ENCODE measurements at places on chromosomes 3 and 15. TPM values are rescaled to one million over a fixed set of nuclear protein-coding genes. Genes with fewer than 3 reads are reported as not detected.

The CISH gene
- 0.78 TPM for total RNA-seq

The ADAM10 gene
- total RNA-seq, result 120 TPM

The SEMA3F gene
- total RNA-seq, result 7.1 TPM

The TMEM40 gene
- 0.29 TPM for total RNA-seq

The GPR160 gene
- 1.8 TPM for total RNA-seq

The P2RY1 gene
- 0.36 TPM for total RNA-seq

The MYL3 gene
- total RNA-seq, result not detected

The LCTL gene
- not detected for total RNA-seq

The LMOD3 gene
- not detected for total RNA-seq

The CKMT1A gene
- 3.3 TPM for total RNA-seq

The ITIH4 gene
- 1.4 TPM for total RNA-seq

The BDH1 gene
- total RNA-seq, result 4.2 TPM

The COL6A5 gene
- not detected for total RNA-seq

The SLC24A5 gene
- total RNA-seq, result not detected

The CHRNA5 gene
- 36.4 TPM for total RNA-seq

The ROPN1 gene
- not detected for total RNA-seq

The SYNPR gene
- total RNA-seq, result not detected

The GNAT1 gene
- not detected for total RNA-seq

The SOX2 gene
- 1.2 TPM for total RNA-seq

The SLCO2A1 gene
- 0.07 TPM for total RNA-seq

The CLDN16 gene
- 0.06 TPM for total RNA-seq

The AVEN gene
- total RNA-seq, result 23.2 TPM
